ENCODE measurements at places on chromosomes 4 and X.

DNA sequence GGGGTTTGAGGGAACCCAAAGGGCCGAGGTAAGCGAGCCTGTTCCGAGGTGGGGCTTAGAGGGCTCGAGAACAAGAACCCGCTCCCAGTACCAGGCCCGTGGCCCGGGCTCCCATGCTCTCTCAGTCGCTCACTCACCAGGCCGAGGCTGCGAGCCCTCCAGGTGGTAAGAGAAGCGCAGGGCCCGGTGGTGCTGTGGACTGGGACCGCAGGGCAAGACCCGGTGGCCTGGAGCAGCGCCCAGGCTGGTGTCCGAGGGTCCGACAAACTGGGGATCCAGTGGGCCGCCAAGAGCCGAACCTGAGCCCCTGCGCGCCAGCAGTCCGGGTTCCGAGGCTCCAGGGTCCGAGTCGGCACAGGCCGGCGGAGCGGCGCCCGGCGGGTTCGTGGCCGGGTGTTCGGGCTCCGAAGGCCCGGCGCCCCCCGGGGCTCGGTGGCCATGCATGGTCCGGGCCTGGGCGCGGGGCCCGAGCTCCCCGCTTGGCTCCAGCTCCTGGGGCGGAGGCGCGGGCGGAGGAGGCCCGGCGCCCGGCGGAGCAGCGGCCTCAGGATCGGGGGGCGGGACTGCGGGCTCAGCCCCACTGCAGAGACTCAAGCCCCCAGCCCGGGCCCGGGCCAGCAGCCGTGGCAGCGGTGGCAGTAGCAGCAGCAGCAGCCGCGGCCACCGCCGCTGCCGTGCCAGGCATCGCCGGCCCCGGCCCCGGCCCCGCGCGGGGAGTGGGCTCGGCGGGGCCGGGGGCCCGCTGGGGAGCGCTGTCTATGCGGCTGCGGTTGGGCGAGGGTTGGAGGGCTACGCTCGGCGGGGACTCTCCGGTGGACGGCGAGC lies 833 bp downstream of the FGD1 start:
- no peak for DNase-seq

- no peak for DNase-seq
Observed at GRCh38 chr4:142952821-142953580, 106.9 kb upstream of the INPP4B start.

GRCh38 chrX:34917146-34917545 lies 25.4 kb upstream of the FAM47B start:
- DNase-seq: no peak

GRCh38 chrX:79117078-79117477 lies 27.4 kb upstream of the GPR174 start:
- no peak for DNase-seq

DNA sequence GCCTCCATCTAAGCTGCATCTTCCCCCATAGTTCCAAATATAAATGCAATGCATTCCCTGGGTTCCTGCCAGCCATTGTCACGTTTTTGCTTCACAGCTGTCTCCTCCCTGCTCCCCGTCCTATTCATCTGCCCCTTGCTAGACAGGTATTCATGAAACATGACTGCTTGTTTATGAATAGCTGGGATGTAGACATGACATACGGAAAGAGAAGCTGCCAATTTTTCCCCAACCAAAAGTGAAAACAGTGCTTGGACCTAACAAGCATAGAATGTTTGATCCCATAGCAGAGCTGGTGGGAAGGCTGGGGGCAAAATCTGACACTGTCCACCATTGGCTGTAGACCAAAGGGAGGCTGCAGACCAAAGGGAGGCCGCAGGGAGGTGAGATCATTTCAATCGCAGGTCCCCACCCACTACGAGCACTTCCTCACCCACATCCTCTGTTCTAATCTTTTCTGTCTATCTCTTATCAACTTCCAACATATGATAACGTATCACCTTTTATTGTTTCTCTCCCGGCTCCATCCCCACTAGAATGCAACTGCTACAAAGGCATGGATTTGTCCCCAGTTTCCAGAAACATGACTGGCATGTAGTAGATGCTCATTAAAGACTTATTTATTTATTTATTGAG lies 8.5 kb upstream of the GYG2 start:
- no peak for DNase-seq

DNA sequence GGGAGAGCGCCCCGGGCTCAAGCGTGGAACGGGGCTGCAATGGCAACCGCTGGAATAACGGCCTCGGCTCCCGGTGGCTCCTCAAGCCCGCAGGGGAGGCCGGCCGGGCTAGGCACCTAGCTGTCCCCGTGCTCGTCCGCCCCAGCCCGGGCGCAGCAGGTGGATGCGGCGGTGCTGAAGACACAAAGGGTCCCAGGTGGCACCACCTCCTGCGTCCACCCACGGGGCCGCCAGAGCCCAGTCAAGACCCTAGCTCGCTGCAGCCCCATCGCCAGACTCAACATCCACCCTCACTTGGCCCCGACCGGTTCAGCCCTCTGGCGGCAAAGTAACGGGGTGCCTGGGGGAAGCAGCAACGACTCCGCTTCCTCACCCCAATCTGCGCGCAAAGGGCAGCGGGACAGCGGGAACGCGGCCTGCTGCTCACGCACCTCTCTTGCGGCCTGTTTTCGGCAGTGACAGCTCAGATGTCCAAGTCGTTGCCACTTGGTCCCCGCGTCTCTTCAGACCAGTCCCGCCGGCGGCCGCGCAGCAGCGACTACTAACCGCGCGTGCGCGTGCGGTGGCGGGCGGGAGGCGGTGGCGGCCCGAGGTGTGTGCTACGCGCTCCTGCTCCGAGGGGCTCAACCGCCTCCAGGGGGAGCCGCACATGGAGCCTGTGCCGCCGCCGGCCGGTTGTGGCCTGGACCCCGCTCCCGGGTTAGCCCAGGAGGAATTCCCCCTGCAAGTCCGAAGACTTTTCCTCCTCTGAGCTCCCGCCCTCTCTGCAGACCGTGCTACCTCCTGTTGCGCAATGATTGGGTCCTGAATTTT lies at the start of gene CLGN:
TSS of gene CLGN (minus strand) at position 543 of the 813 bp plus-strand sequence. CDS start 14,570 bp downstream, outside the sequence.
- DNase-seq: no peak

- no peak for DNase-seq
Observed at GRCh38 chrX:141402897-141403610, 160.7 kb upstream of the SPANXC start.

DNA sequence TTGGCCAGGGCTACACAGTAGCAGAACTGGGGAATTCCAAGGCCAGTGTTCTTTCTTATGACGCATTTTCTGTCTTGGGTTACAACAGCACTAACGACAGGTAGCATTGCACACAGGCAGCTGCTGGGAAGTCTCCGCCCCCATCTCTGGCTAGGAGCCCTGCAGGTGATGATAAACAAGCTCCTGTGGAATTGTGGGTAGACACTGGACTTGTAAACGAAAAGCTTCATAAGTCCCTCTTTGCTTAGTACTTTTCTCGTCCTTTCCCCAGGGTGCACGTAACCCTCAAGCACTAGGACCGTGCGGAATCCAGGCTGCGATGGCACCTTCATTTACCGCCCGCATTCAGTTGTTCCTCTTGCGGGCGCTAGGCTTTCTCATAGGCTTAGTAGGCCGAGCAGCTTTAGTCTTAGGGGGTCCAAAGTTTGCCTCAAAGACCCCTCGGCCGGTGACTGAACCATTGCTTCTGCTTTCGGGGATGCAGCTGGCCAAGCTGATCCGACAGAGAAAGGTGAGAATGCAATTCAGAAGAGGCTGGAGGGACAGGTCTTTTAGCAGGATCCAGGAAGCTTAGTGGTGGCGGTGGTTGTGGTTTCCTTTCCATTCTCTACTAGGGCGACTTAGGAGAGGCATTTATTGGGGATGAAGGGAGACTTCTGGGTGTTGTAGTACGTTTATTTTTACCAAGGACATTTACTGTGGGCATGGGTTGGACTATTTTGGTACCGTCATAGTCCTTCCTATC lies at the start of gene FAAH2:
TSS of gene FAAH2 (plus strand) at position 200 of the 745 bp plus-strand sequence. CDS start at position 320, 120 bp downstream.
- DNase-seq: peak; percentile 37

DNA sequence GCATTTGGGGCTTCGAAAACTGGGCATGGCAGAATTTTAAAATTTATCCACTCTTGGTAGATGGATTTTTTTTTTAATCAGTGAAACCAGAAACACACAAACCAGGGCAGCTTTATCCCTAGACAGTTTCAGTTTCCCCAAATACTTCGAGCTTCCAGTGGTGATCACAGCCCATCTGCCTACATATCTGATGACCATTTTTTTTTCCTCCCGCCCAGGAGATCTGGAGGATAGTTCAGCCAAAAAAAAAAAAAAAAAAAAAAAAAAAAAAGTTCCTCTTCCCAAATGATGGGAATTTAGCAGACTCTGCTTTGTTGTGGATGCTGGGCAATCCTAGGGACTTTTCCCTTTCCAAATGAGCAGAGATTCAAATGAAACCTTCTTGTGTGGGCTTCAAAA lies 1.0 kb upstream of the TBC1D9 start:
- no peak for DNase-seq

DNA sequence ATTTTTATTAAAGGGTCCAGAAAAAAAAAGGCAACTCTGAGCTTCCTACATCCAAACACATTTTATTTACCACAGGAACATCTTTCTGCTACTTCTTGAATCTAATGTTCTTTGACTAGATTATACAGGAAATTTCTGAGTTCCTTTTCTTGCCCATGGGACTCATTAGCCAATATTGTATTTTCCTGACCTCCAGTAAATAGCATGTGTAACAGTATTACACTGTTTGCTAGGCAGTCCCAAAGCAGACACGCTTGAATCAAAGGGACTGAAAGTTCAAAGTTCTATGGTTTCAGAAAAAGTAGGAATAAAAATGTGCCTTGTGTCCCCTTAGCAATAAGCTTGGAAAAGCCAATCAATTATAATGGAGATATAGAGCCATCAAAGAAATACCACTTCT lies 57.4 kb downstream of the MOSPD2 start:
- no peak for DNase-seq

DNA sequence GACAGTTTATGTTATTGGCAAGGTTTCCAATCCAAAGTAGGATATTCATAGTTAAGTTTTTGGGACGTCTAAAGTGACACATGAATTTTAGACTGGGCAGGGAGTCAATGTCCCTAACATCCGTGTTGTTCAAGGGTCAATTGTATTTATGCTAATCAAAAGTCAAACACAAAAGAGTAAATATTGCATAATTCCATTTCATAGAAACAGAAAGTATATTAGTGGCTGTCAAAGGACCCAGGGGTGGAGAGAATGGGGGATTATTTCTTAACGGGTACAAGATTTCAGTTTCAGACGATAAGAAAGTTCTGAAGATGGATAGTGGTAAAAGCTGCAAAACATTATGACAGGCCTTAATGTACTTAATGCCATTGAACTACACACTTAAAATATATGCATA lies 971.8 kb upstream of the AGA start:
- DNase-seq: no peak

DNA sequence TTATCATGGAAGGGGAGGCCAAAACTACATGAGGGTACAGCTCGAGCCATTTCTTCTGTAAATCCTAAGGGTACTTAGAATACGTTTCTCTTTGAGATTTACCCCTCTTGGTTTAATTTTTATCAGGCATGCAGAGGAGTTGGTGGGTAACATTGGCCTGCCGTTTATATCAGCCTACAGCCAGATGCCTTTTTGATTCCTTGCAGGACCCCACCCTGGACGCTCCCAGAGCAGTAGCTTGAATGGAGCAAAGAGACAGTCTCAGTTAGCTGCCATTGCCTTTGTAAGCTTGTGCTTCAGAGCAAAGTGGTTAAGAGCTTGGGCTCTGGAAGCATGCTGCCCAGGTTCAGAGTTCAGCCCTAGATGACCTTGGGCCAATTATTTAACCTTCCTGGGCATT lies 9.0 kb downstream of the DOCK11 start:
- DNase-seq: no peak

GRCh38 chr4:120132935-120133334 lies 66.3 kb upstream of the MAD2L1 start:
- no peak for DNase-seq

DNA sequence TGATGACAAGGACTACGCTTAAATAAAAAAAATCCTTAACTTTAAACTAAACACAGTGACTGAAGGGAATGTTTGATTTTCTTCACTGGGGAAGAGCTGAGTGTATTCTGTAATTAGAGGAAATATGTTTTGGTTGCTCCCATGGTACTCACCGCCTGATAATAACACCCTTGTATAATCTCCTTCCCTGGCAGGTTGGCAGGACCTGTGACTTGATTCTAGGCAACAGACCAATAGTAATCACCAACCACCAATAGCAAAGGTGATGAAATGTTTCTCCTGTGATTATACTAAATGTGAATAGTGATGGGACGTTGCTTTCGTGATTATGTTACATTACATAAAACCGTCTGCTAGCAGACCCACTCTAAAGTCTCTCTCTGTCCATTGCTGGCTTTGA lies 536.8 kb upstream of the CPEB2 start:
- DNase-seq: no peak

- DNase-seq: no peak
Observed at GRCh38 chr4:187464573-187464972, 531.0 kb upstream of the ZFP42 start.

DNA sequence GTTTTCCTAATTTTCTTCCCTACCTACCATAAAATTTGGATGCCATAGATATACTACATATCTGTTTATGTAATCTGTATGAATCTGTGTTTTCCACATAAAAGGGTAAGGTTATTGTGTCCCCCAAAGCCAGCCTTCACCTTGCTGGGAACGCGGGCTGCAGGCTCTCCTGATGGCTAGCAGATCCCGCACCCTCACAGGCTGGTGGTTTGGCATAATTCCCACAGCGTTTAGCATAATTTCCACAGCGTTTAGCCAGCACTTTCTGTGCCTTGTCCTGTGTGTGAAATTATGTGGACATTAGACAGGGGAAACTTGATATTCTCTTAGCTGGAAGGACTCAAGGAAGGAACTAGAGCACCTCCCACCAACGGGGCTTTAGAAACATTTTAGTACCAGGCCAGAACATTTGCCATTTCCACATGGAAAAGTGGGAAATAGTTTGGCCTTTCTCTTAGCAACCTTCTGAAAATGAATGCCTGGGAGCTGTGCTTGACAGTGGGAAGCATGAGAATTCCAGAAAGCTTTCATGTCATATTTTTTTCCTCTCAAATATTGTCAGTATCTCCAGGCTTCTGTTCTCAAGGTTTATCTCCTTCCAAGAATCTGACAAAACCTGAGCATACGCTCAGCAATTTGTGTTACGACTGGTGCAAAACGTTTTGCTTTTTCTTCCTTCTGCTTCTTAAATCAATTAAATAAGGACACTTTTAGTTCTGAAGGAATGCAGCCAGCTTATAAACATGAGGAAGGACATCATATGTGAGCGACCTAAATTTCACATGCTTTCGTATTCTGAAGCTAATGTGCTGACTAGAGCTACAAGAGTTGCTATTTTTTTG lies 67.9 kb downstream of the STK32B start:
- DNase-seq: no peak

GRCh38 chrX:155086202-155086840 lies 15.0 kb downstream of the BRCC3 start:
- no peak for DNase-seq

GRCh38 chrX:135737366-135738071 lies 24.1 kb downstream of the CT45A1 start:
- no peak for DNase-seq

GRCh38 chr4:52954560-52955170 lies 92.5 kb downstream of the RASL11B start:
- no peak for DNase-seq

GRCh38 chr4:138181287-138181686 lies 60.9 kb downstream of the SLC7A11 start:
- no peak for DNase-seq

DNA sequence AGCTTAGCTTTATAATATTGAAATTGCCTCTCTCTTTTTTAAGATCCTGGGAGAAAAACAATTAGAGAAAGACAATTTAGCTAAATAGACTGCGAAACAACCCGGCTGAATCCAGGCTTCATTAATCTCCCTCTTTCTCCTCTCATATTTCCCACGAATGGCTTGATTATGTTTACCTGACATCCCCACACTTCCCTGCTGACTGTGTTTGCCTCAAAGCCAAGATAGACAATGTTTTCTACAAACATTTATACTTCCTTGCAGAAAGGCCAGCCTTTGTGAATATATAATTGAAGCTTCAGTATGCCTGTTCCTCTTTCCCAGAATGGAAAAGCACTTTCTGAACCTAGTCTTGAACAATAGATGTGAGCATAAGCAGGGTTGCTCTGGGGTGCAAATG lies 566.8 kb downstream of the PDHA2 start:
- DNase-seq: no peak

Measured in stimulated activated CD8-positive, alpha-beta memory T cell treated with anti-CD3 and anti-CD28 coated beads, Interleukin-15, amount 100 ng/mL, for 4 hours (primary cell).